ENCODE measurements at places on chromosomes 6 and 20. TPM values are rescaled to one million over a fixed set of nuclear protein-coding genes. Genes with fewer than 3 reads are reported as not detected.

The WFDC13 gene
- not detected for total RNA-seq

- H3K27ac ChIP-seq, result peak overlapping the region; percentile 21
- H3K27me3 ChIP-seq, result no peaks in the 10 kb centered on the region
- peaks cover 12% of the 10 kb centered on the region for H3K4me1 ChIP-seq
- no peak overlapping the region for H3K4me3 ChIP-seq
- no peak for DNase-seq
- H3K36me3 ChIP-seq, result no peaks in the 10 kb centered on the region
Observed at GRCh38 chr6:85185977-85186376, 263.9 kb upstream of the NT5E start.

- peaks cover 31% of the 10 kb centered on the region for H3K27me3 ChIP-seq
- H3K36me3 ChIP-seq, result no peaks in the 10 kb centered on the region
- no peaks in the 10 kb centered on the region for H3K4me1 ChIP-seq
- no peak overlapping the region for H3K4me3 ChIP-seq
- DNase-seq, result no peak
- no peak overlapping the region for H3K27ac ChIP-seq
Observed at GRCh38 chr6:152771061-152771687, 20.6 kb downstream of the VIP start.

The RCAN2 gene
- total RNA-seq, result 19.6 TPM

- H3K36me3 ChIP-seq, result no peaks in the 10 kb centered on the region
- no peak for DNase-seq
- H3K4me1 ChIP-seq, result no peaks in the 10 kb centered on the region
- H3K27me3 ChIP-seq, result no peaks in the 10 kb centered on the region
- H3K27ac ChIP-seq, result no peak overlapping the region
Observed at GRCh38 chr6:71900642-71901041, 14.3 kb downstream of the RIMS1 start.

DNA sequence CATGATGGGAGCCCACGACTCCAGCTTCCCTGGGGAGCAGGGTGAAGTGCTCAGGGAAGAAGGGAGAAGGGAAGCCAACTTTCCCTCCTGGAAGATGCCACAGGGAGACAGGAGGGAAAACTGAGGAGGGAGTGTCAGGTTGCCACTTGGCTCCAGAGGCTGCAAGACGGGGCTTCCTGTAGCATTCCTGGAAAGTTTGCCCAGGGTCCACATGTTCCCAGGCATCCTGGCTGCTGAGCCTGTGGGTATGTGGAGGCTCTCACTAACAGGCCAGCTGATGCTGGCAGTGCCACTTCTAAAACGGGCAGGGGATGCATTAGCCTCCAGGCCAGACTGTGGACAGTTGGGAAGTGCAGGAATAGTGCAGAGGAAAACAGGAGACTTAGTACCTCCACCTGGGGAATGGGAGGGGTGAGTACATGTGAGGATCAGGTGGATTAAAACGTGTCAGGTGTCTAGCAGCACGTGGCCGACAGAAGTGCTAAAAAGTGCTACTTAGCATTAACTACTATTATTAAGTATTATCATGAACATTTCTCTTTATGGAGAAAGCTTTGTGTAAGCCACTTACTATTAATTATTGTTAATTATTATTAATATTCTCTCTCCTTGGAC is 33.2 kb downstream of the BANF2 start:
- no peak overlapping the region for H3K4me3 ChIP-seq
- H3K27me3 ChIP-seq, result no peaks in the 10 kb centered on the region
- peaks cover 20% of the 10 kb centered on the region for H3K4me1 ChIP-seq
- H3K36me3 ChIP-seq, result no peaks in the 10 kb centered on the region
- no peak overlapping the region for H3K27ac ChIP-seq

DNA sequence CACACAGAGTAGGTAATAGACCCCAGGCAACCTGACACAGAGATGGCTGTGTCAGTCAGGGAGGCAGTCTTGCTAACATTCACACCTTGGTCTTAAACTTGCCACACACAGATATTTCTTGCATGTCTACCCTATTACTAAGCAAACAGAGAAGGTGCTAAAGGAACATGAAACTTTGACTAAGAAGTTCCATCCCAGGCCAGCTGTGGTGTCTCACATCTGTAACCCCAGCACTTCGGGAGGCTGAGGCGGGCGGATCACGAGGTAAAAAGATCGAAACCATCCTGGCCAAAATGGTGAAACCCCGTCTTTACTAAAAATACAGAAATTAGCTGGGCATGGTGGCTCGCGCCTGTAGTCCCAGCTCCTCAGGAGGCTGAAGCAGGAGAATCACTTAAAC is 222.4 kb upstream of the JARID2 start:
- H3K27ac ChIP-seq, result no peak overlapping the region
- H3K36me3 ChIP-seq, result no peaks in the 10 kb centered on the region
- no peaks in the 10 kb centered on the region for H3K27me3 ChIP-seq
- no peak overlapping the region for H3K4me3 ChIP-seq
- H3K4me1 ChIP-seq, result no peaks in the 10 kb centered on the region

Measured in SJSA1 (cell line).